HAP-1 (cell line): ENCODE measurements at places on chromosomes 3 and 15.
A peak's percentile ranks its signal among the peaks of the same experiment; 100 is the strongest.

DNA sequence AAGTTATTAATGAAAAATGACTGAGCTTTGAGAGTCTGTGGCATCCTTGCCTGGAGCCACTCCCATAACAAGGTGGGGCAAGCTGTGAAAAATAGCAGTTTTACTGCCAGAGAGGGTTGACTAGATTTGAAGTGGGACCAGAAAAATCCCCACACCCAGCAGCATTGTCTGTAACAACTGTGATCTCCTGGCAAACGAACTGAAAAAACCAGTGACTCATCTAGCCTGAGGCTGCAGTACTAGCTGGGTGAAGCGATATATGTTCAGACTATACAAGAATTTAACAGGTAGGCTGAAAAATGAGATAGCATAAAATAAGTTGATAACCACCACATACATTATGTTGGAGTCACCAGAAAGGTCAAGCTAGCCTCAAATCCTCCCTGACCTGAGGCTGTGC, 64.0 kb downstream of the DPH6 start:
- DNase-seq = peak; percentile 38

DNA sequence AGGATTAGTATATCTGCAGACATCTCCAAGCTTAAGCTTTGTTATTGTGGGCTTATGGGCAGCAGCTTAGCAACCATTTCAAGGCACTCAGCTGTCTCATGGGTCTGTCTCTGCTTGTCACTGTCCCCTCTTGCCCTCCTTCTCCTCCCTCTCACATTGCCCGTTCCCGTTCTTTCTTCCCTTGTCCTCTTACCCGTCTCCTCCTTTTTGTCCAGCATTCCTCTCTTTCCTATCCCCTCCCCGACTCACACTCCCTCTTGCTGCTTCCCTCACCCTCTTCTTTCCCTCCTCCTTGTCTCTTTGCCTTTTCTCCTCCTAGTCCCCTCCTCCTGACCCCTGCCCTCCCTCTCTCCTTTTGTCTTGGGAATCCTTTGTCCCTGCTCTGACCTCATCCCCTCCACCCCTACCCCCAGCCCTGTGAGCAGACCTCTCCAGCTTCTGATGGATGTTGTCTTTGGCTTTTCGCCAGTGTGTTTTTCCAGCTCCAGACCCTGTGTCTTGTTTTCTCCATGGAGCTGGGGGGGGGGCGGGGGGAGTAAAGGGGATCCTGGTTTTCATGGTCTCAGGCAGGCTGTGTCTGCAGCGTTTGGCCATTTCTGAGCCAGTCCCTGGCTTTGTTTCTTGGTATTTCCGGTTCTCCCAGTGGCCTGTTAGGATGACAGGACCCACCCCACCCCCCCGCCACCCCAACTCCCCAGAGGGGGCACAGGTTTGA, 47.9 kb upstream of the TRAK1 start:
- peak; percentile 84 for DNase-seq

- peak; percentile 36 for DNase-seq
Measured at GRCh38 chr3:39065197-39065596, 13.4 kb downstream of the WDR48 start.

- no peak for DNase-seq
Measured at GRCh38 chr15:44722011-44722410, 10.7 kb downstream of the B2M start.

DNA sequence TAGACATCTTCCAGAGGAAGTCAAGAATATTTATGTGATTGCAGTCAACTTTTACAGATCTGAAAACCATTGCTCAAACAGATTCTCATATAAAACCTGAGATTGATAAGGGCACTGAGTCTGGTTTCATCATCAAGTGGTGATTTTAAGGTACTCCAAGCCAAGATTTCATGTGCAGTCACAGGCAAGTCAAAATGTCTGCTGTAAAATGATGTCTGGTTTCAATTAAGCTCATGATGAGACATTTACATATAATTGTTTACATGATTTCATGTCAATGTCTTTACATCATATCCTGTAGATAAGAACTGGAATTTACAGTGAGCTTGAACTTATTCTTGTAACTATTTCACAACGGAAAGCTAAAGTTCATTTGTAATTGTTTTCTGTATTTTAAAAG, 1215.5 kb downstream of the ROBO2 start:
- DNase-seq = no peak

- peak; percentile 10 for DNase-seq
Measured at GRCh38 chr3:176663837-176664831, 533.1 kb downstream of the TBL1XR1 start.

GRCh38 chr3:17514597-17514996, 227.8 kb downstream of the TBC1D5 start:
- DNase-seq = no peak

GRCh38 chr3:63343674-63344073, 65.6 kb downstream of the SYNPR start:
- peak; percentile 77 for DNase-seq

DNA sequence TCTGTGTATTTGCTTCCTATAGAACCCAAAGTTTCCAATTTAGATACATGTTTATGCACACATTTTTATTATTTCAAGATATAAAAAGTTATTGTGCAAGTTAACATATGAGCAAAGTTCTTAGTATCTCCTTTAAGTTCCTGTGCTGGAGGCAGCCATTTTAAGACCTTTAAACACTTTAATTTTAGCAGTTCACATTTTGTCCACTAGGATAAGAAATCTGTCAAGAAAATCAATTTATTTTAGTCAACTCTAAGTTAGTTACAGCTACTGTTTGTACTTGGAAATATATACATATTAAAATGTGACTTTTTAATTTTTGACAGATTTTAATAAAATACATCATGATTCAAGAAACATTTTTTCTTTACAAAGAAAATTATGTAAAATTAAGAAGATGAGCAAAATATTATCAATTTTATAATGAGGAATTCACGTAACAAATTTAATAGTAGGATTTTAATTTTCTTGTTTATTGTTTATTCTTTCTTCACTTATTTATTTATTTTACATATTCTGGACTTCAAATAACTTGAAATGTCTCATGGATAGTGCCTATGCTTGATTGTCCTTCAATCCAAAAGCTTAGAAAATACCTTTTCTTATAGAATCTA, 402.6 kb upstream of the GBE1 start:
- DNase-seq = peak; percentile 36

- no peak for DNase-seq
Measured at GRCh38 chr3:122100591-122101463, 45.7 kb downstream of the CD86 start.

DNA sequence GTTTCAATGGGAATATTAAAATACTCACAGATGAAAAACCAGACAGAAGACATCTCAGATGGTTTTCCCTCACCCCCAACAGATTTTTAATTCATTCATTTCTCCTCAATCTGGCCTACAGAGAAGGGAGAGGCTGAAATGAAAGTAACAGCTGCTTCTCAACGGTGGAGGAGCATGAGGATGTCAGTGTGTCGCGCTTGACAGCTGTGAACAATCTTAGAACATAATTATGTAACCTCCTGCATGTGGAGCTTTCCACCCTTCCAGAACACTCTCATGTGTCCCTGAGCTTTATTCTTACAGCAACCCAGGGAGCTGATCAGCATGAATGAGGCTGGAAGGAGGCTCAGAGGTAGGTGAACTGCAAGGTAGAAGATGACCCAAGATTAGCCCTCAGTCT, 52.7 kb downstream of the MB21D2 start:
- no peak for DNase-seq

DNA sequence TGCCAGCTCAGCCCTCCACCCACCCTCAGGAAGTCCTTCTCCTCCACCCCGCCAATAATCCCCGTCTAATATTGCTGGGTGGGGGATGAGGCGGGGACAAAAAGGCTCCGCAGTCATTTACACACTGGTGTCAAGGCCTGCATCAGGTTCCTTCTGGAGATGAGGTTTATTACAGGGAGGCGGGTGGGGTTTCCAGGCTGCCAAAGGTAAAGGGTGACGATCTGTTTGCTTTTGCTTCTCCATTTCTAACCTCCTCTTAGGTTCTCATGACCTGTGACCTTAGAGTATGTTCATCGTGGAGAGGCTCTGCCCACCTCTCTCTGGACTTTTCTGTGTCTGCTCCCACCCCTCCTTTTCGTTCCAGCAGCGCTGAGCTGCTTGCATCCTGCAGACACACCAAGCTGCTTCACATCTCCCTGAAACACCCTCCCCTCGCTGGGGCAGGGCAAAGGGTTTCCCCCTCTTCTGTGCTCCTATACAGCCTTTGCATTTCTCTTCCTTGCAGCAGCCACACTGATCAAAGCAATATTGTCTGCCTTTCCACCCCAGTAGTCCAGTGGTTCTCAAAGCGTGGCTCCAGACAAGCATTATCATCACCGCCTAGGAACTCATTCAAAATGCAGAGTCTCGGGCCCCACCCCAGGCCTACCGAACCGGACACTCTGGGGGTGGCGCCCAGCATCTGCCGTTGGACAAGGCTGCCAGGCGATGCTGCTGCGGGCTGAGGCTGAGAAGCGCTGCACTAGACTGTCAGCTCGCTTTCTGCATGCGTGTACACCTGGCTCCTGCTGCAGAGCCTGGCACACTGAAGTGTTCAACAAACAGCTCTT, 26.6 kb downstream of the CA12 start:
- no peak for DNase-seq

DNA sequence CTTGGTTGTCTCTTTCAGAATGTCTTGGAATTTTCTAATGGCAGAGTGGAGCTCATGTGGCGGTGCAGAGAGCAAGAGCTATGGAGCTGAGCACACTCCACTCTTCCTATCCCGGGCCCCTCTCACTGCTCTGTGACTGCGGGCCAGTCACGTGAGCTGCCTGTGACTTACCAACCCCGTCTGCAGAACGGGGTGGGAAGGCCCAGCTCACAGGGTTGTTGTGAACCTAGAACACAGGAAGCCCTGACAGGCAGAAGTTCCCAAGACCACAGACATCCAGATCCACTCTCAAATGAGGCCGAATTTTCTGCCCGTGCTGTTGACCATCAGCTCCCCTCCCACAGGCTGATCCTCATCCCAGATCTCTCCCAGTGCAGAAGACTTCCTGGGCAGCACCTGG, 35.5 kb upstream of the PLXNA1 start:
- DNase-seq = no peak

DNA sequence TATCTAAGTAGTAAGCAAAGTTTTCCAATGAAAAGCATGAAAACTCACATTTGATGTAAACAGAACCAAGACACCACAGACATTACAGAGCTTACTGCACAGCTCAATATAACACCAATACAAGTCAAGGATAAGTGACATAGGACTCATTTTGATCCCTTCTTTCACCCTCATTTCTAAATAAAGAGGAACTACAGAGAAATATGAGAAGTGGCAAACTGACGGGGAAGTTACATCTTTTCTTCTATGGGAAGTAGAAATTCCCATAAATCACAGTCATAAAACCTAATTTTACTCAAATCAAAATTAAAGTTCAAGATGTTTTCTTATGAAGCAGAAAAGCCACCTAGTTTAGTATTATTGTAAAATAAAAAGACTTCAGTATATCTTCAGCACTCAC, 3.8 kb downstream of the ATG3 start:
- no peak for DNase-seq

- no peak for DNase-seq
Measured at GRCh38 chr3:191254098-191254873, 55.2 kb downstream of the OSTN start.

- no peak for DNase-seq
Measured at GRCh38 chr3:146747051-146747450, 141.9 kb upstream of the PLSCR5 start.

DNA sequence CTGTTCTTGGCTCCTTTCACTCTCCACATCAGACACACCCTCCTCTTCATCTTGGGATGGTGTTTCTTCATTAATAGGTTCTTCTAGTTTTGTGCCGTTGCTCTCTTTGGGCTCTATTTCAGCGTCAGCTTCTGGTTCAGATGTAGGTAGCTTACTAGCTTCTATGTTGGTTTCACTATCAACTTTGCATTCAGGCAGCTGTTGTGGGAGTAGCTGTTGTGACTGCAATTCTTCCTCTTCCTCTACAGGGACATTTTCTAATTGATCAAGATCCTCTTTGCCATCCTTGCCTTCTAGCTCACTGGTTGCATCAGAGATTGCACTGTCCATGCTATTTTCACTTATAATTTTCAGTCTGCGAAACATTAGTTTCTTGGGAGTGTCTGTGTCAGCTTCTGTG, 80.1 kb downstream of the SETD2 start:
- no peak for DNase-seq

DNA sequence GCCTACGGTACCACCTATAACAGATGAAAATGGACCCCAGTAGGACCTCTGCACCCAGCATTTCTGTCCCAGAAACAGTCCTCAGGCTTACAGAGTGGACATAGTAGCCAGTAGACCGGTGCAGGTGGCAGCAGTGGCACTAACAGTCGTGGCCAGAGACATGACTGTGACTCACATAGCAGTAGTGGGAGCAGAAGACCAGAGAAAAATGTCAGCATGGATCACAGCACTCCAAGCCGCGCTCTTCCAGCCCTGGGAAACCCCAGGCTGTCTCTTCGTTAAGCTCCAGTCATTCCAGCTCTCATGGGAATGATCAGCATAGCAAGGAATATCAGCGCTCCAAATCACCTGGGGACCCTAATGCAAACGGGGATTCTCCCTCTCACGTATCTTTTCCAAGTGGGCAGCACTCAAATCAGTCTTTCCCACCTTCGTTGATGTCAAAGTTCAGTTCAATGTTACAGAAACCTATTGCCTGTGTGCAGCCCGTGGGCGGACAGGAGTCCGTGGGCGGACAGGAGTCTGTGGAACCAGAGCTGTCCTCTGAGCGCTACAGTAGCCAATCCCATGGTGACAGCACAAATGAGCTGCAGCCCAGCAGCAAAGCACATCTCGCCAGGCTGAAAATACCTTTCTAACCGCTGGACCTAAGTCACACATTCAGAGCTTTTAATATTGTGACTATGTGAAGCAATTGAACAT, 10.5 kb downstream of the BFSP2 start:
- DNase-seq = no peak

- no peak for DNase-seq
Measured at GRCh38 chr3:191362524-191363090, 32.3 kb upstream of the UTS2B start.

- DNase-seq = no peak
Measured at GRCh38 chr15:69491038-69491505, 38.5 kb downstream of the RPLP1 start.

- DNase-seq = no peak
Measured at GRCh38 chr15:39161096-39161495, 419.8 kb upstream of the THBS1 start.

DNA sequence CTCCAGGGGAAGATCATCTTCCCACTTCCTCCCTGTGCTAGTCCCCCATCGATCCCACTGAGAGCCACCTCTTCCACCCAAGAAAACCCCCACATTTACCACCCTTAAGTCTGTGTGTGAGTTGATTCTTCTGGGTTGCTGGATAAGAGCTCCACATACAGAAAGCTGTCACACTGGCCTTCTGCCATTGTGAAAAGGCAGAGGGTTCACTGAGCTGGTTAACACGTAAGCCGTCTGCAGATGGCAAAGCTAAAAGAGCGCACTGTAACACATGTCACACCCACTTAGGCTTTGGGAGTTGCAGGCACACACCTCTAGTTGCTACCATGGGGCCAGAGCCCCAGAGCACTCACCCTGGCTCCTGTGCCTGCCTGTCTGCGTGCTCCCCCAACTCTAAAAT, 309.8 kb upstream of the LRRC3B start:
- DNase-seq = no peak

GRCh38 chr3:32423534-32423933, 31.9 kb downstream of the CMTM7 start:
- no peak for DNase-seq
